Prostate gland (tissue), 2 donors: ENCODE measurements at places on chromosomes 7 and 10. TPM values are rescaled to one million over a fixed set of nuclear protein-coding genes. Genes with fewer than 3 reads are reported as not detected.
A peak's percentile ranks its signal among the peaks of the same experiment; 100 is the strongest.

Gene PRLHR
- total RNA-seq = not detected

Gene CUEDC2
- 70.2 TPM for total RNA-seq

Gene CCDC172
- total RNA-seq = 47.1 TPM

Gene PDE6C
- total RNA-seq = not detected

Gene ERVW-1
- 1.8 TPM for total RNA-seq

DNA sequence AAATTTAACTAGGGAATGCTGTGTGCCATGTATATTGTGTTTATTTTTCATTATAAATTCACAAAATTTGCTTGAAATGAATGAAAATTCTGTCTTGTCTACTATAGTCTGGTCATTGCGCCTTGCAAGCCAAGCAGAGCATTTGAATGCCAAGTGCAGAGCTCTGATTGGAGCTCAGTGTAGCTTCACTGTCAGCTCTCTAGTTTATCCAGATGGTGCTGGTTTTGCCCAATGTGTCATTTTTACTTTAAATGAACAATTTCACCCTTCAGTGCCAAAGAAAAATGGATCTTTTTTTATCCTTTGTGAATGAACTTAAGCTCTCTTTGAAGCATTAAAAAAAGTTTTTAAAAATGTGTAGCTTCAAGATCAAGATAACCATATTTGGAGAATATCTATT lies 225.6 kb upstream of the CACNA2D1 start:
- no peak for DNase-seq
- H3K4me3 ChIP-seq = no peak overlapping the region
- no peaks in the 10 kb centered on the region for H3K27me3 ChIP-seq
- H3K36me3 ChIP-seq = no peaks in the 10 kb centered on the region
- H3K4me1 ChIP-seq = no peaks in the 10 kb centered on the region

DNA sequence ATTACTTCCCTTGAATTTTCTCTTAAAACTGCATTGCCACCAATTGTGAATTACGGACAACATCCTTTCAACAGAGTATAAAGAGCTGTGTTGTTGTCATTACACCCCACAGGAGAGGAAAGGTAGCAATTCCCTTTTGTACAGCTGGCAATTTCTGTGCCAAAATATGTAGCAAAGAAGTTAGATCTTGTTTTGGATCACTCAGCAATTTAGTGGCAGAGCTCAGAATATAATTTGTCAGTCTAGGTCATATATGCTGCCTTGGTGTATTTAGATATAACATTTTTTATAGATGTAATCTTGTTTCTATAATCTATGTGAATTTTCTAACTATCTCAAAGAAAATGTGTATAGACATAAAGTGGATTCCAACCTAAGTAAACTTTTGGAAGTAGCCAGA lies 38.8 kb downstream of the NRBF2 start:
- H3K4me3 ChIP-seq = no peak overlapping the region
- H3K4me1 ChIP-seq = no peaks in the 10 kb centered on the region
- DNase-seq = no peak
- H3K36me3 ChIP-seq = no peaks in the 10 kb centered on the region
- no peaks in the 10 kb centered on the region for H3K27me3 ChIP-seq

DNA sequence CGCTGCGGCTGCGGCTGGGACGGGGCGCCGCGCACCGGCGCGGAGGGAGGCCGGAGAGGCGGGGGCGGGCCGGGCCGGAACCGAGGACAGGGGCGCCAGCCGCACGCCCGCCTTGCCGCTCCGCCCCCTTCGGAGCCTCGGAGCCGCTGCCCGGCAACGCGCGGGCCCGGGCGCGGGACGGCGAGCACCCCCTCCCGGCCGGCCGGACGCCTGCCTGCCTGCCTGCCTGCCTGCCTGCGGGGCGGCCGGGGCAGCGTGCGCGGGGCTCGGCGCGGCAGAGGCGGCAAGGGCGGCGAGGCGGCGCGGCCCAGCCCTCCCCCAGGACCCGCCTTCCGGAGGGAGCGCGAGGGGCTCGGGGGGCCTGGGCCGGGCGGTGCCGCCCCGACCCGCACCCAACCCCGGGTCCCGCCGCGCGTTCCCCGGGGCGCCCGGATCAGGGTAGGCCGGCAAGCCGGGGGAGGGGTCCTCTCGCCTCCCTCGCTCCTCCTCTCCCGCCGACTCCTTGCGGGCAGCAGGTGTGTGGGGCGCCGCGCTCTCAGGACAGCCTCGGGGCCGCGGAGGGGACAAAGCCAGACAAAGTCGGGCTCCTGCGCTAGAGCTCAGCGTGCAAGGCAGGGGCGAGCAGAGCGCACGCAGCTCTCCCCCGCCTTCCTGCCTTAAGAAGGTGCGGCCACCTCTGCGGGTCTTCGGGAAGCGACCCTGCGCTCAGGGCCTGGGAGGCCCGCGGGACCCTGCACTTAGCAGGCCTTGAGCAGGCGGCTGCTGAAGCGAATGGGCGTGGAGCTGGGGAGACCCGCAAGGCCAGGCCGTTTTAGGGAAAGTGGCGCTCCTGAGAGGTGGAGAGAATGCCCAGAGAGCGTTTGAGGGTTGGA lies at the start of gene KIAA1549:
TSS of gene KIAA1549 (minus strand) at position 58 of the 872 bp plus-strand sequence. CDS start 120 bp downstream, outside the sequence.
- H3K27ac ChIP-seq = peak within 1 kb of the TSS; percentile 57
- DNase-seq = peak; percentile 54
- no peaks in the 10 kb centered on the region for H3K27me3 ChIP-seq
- peak within 1 kb of the TSS; percentile 58 for H3K4me3 ChIP-seq
- no peaks in the 10 kb centered on the region for H3K4me1 ChIP-seq
- no peaks in the 10 kb centered on the region for H3K36me3 ChIP-seq

DNA sequence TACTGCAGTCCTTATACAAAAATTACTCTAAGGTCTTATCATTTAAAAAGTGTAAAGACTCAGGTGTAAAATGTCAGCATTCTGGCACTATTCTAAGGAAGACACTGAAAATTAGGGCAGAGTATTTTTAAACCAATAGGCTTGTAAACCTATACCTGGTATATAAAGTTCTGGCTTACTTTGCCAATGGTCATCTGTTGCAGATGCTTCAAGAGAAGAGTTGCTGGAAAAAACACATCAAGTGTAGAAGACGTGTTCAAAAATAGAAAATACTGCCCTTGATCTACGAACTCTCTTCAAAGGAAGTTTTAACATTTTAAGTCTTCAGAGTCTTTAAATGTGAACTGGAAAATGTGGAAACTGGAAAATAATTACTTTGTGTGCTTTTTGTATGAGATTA lies 23.9 kb downstream of the NT5C3A start:
- peak overlapping the region; percentile 70 for H3K27ac ChIP-seq
- H3K4me1 ChIP-seq = no peaks in the 10 kb centered on the region

GRCh38 chr7:83850125-83850524 lies 201.2 kb upstream of the SEMA3E start:
- no peaks in the 10 kb centered on the region for H3K36me3 ChIP-seq
- H3K4me1 ChIP-seq = no peaks in the 10 kb centered on the region
- H3K27ac ChIP-seq = no peak overlapping the region
- no peaks in the 10 kb centered on the region for H3K27me3 ChIP-seq

- no peak overlapping the region for H3K27ac ChIP-seq
- no peaks in the 10 kb centered on the region for H3K36me3 ChIP-seq
- no peak for DNase-seq
- H3K4me1 ChIP-seq = no peaks in the 10 kb centered on the region
Measured at GRCh38 chr10:111440501-111440900, 363.7 kb downstream of the ADRA2A start.

DNA sequence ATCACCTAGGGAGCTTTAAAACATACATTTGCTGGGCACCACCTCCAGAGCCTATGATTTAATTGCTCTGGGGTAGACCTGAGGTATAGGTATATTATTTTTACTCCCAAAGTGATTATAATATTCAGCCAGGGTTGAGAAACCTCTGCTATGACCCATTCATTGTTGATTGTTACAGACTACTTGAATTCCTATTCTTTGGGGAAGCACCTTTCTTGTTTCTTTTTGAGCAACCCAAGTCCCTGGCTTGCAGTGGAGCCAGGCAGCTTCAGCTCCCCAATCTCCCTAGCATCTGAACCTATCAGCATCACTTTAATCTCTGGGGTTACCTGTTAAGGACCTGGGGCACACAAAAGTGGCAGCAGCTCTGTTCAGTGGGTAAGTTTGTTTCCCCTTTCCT lies 8.6 kb downstream of the PRKG1 start:
- H3K4me3 ChIP-seq = no peak overlapping the region
- no peaks in the 10 kb centered on the region for H3K4me1 ChIP-seq
- no peak overlapping the region for H3K27ac ChIP-seq
- H3K27me3 ChIP-seq = no peaks in the 10 kb centered on the region
- no peak for DNase-seq
- no peaks in the 10 kb centered on the region for H3K36me3 ChIP-seq

DNA sequence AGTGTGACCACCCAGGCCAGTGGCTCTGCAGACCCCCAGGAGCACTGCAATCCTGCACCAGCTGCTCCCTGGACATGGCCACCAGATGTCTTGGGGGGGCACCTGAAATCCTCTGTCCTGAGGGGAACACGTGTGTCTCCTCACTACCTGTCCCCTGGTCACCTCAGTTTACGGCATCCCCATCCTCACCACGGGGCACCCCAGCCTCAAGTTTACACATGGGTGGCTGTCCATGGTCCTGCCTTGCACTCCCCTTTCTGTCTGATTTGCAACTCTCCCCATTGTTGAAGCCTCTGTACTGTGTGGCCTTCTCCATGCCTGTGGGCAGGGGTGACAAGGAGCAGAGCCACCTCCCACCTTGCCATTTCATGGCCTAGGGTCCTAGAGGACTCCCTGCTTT lies 67.2 kb downstream of the RAMP3 start:
- H3K27ac ChIP-seq = no peak overlapping the region
- no peak overlapping the region for H3K4me3 ChIP-seq
- no peaks in the 10 kb centered on the region for H3K4me1 ChIP-seq
- H3K27me3 ChIP-seq = peaks cover 17% of the 10 kb centered on the region

DNA sequence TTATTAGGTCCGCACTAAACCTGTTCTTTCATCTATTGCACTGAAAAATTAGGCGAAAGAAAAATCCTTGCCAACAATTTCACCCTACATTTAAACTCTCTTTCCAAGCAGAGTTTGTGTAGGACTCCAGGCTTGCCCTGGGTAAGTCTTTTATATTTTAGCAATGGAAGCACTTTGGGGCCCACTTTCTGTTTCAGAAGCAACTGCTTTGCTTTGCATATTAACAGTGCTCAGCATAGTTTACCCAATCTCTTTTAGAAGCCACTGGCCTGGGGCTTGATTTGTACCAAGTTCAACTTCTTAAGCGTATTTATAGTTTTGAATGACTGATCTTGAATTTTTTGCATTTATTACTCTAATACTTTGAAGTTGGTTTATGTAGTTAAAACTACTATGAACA lies 78.8 kb upstream of the MDFIC start:
- H3K27ac ChIP-seq = no peak overlapping the region
- no peak overlapping the region for H3K4me3 ChIP-seq
- H3K27me3 ChIP-seq = no peaks in the 10 kb centered on the region
- no peaks in the 10 kb centered on the region for H3K36me3 ChIP-seq

GRCh38 chr7:137890449-137890921 lies 43.7 kb upstream of the DGKI start:
- H3K4me1 ChIP-seq = no peaks in the 10 kb centered on the region
- no peaks in the 10 kb centered on the region for H3K36me3 ChIP-seq
- H3K27me3 ChIP-seq = no peaks in the 10 kb centered on the region
- H3K27ac ChIP-seq = no peak overlapping the region

DNA sequence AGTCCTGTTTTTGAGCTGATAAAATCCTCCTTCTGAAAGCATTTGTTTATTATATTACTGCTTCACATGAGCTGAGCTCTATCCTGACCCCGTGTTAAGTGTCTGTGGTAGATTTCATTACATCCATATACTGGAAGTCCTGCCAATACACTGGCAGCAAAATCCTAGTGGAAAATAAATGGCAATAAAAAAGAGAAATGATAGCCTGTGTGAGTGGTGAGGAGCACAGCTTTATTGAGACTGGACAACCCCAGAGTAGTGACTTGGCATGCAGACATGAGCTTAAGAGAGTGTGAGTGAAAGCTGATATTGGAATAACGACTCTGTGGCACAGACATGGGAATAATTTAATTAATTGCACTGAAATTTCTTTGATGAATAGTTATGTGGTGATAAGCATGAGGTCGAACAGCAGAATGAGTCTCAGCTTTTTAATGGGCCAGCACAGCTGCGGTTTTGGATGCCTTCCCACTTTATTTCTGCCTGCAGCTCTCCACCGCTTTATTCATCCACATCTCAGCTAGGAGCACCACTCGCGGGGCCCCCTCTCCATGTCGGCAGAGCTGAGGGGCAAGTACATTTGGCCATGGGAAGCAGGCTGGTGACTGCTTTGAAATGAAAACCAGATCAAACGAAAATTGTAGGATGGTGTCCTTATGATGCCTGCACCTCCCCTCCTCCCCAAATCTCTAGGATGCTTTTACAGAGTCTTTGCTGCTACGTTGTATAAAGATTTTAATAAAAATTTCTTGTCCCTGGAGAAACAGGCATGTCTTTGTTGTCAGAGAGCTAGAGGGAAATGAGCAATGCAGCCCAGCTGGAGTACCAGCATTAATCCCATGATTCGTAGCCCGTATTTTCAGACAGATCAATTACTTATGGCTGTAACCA lies 494.3 kb downstream of the AUTS2 start:
- H3K27me3 ChIP-seq = no peaks in the 10 kb centered on the region
- H3K36me3 ChIP-seq = no peaks in the 10 kb centered on the region
- H3K4me1 ChIP-seq = peaks cover 9% of the 10 kb centered on the region
- no peak overlapping the region for H3K4me3 ChIP-seq
- DNase-seq = no peak

DNA sequence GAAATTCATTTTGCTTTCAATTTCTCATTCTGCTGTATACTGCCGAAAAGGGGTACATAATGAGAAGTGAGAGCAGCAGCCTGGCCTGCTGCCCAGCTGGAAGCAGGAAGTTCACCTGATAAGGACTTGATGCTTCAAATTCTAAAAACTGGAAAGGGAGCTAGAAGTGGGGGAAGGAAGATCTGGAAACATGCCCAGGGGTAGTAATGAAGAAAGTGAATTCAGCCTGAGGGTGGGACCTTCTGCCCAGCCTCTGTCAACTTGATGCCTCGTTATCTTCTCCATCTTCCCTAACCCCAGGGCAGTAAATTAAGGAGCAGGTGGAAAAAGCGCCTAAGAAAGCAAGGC lies 69.4 kb downstream of the ARMH3 start:
- no peak overlapping the region for H3K27ac ChIP-seq
- H3K27me3 ChIP-seq = no peaks in the 10 kb centered on the region
- no peak for DNase-seq
- H3K4me3 ChIP-seq = no peak overlapping the region

DNA sequence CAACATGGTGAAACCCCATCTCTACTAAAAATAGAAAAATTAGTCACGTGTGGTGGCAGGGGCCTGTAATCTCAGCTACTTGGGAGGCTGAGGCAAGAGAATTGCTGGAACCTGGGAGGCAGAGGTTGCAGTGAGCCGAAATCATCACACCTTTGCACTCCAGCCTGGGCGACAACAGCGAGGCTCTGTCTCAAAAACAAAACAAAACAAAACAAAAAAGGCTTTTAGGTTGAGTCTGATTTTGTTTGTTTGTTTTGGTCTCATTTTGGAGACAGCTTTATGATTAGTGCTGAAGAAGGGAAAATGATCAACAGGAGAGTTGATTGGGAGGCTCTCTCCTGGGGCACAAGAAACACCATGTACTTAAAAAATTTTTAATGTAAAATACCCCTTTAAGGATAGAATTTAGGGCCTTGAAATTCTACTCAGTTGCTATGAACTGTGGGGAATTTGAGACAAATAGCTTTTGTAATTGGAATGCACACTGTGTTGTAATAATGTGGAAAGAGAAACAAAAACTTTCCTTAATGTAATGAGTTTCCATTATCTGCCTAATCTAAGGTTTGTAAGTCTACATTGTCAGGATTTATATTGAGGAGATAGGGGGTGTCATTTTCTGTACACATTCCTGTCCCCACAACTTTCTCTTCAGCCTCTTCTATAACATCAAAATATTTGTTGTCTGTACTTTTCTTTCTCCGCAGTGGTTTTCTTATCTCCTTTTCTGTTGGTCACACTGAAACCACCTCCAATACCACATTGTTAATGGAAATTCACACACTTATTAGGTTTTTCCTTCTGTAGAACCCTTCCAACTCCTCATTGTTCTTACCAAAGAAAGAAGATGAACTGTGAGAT lies 41.3 kb downstream of the ARID5B start:
- no peaks in the 10 kb centered on the region for H3K27me3 ChIP-seq
- no peaks in the 10 kb centered on the region for H3K4me1 ChIP-seq
- no peak for DNase-seq
- no peak overlapping the region for H3K4me3 ChIP-seq
